ENCODE measurements at places on chromosomes 11 and 22. TPM values are rescaled to one million over a fixed set of nuclear protein-coding genes. Genes with fewer than 3 reads are reported as not detected.

- no peak for DNase-seq
Measured at GRCh38 chr11:42482822-42483221, 829.0 kb upstream of the API5 start.

DNA sequence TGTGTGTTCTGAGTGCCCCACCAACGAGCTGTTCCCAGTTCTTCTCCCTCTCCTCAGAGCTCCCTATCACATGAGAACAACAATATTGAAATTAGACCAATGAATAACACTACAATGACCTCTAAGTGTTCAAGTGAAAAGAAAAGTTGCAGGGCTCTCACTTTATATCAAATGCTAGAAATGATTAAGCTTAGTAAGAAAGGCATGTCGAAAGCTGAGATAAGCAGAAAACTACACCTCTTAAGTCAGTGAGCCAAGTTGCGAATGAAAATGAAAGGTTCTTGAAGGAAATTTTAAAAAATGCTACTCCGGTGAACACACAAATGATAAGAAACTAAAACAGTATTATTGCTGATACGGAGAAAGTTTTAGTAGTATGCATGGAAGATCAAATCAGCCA lies 199.8 kb downstream of the GUCY1A2 start:
- no peak for DNase-seq

- DNase-seq = no peak
Measured at GRCh38 chr22:28129319-28129962, 210.4 kb upstream of the PITPNB start.

Gene FXYD2
- 8.0 TPM for total RNA-seq

DNA sequence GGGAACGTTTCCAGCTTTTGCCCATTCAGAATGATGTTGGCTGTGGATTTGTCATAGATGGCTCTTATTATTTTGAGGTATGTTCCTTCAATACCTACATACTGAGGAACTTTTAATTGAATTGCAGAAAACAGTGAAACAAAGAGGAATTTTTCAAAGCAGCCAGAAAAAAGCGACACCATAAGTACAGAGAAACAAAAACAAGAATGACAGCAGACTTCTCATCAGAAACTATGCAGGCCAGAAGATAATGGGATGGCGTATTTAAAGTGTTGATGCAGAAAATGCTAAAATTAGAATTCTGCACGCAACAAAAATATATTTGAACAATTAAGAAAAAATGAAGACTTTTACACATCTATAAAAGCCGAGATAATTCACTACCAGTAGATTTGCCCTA lies 95.4 kb upstream of the TIMP3 start:
- DNase-seq = no peak

DNA sequence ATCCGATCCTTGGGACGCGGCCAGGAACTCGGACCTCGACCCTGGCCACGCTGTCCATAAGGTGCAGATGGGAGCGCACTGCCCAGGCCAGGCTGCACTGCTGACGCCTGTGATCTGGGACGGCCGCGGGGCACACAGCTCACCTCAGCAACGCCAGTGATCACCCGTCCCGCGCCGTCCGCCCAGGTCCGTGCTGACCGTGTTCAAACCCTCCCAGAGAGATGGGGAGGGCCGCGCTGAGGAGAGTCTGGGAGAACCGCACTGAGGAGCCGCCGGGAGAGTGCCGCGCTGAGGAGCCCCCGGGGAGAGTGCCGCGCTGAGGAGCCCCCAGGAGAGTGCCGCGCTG lies 636 bp downstream of the KCNQ1OT1 start:
- no peak for DNase-seq

DNA sequence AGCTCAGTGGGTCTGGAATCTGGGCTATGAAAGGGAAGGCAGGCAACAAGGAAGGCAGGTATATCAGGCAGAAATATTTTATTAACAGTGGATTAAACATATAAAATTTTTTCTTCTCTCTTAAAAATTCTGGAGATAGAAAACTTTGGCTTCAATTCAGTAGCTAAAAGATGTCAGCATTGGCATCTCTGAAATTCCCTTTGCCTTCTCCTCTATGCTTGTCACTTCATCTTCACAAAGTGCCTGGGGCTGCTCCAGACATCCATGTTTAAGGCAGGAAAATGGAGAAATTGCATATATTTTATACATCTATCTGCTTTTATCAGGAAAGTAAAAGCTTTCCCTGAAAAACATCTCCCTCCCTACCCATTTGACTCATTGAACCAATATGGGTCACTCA lies 894.1 kb upstream of the API5 start:
- no peak for DNase-seq

DNA sequence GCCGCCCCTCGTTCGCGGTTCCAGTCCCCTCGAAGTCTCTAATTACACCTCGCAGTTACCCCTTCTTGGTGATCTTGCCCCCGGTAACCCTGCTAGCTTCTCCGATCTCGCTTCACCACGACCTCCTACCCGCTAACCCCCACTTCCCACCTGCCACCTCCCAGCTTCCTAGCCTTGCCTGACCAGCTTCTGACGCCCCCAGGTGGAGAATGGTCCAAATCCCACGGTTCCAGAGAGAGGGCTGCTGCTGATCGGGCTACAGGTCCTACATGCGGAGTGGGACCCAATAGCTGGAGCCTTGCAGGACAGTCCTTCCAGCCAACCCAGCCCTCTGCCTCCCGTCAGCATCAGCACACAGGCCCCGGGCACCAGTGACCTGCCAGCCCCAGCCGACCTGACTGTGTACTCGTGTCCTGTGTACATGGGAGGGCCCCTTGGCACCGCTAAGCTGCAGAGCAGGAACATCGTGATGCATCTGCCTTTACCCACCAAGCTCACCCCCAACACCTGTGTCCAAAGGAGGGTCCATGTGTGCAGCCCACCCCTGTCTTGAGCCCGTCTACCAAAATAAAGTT lies 31.9 kb downstream of the RRP8 start:
- no peak for DNase-seq

Gene GRIK4
- total RNA-seq = 0.07 TPM

GRCh38 chr11:46417711-46418110 lies 26.1 kb upstream of the CHRM4 start:
- DNase-seq = no peak

Gene FOLR1
- total RNA-seq = not detected
